Activated T-cell treated with anti-CD3 and anti-CD28 coated beads for 48 hours (primary cell): ENCODE measurements at places on chromosomes 6 and 20.

GRCh38 chr6:167842457-167842856 is 15.7 kb downstream of the AFDN start:
- no peak for DNase-seq

DNA sequence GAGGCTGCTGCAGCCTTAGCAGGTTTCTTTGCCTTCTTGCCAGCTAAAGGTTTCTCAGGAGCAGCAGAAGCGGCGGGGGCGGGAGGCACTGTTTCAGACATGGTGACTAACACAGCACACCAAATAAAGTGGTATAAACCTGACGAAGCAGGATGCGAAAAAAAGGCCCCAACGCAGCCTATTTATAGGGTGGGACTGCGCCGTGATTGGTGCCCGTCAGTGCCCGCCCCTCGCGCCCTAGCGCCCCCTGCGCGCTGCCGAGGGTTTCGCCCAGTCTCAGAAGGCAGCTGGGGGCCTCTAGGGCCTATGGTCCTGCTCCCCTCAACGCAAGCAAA is 55.0 kb downstream of the TRIM38 start:
- DNase-seq: peak; percentile 80

DNA sequence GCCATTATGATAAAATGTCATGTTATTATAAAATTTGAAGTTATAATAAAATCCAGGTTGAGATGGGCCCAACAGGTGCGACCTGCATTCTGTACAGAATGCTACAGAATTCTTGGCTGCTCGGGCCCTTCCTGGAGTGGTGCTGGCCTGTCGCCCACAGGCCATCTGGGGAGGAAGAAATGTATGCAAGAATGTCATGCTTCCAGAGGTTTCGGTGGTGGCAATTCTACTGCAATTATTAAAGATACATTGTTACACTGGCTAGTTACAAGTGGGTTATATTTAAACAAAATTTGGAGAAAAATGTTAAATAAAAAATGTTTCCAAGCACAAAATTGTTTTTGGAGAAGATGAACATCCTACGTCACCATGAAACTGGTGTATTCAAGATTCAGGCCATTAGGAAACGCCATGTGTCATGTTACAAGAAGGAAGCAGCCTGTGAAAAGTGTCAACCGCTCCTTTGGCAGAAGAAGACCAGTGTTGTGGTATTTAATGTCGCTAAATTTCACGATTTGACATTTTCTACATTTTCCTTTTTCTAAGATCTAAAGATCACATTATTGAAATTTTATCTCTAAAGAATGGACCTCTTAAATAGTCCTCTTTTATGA is 7.1 kb downstream of the RAMACL start:
- no peak for DNase-seq

GRCh38 chr6:11835065-11835464 is 56.5 kb upstream of the ADTRP start:
- DNase-seq: no peak

DNA sequence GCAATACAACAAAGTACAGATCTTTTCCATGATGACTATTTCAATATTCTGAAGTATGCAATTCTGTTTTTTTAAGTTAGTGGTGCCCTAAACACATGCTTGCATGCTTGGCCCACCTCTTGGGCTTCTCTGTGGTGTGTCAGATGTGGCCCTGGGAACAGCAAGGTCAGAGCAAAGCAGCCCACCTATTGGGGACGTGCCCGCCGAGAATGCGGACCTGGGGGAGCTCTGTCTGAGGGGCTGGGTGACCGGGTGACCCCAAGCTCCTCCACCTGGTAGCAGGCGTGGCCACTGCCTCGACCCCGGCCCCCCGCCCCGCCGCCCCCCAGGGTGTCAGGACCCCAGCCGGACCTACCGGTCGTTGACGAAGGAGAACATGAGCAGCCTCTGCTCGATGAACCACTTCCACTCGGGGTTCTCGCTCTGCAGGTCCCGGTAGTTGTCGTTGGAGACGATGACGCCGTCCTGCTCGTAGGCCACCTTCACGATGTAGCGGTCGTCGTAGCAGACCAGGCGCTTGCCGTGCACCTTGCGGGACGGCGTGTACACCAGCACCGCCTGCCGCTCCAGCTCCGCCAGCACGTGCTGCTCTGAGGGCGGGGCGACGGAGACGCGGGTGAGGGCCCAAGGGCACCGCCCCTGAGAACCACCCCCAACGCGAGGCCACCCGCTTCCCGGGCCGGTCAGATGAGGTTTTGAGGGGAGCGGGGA is 28.3 kb downstream of the ZC3H12D start:
- no peak for DNase-seq

- no peak for DNase-seq
These were observed 22.1 kb downstream of the GSTA4 start for GRCh38 chr6:52972989-52973388.
